ENCODE measurements at places on chromosomes 7 and 10.

DNA sequence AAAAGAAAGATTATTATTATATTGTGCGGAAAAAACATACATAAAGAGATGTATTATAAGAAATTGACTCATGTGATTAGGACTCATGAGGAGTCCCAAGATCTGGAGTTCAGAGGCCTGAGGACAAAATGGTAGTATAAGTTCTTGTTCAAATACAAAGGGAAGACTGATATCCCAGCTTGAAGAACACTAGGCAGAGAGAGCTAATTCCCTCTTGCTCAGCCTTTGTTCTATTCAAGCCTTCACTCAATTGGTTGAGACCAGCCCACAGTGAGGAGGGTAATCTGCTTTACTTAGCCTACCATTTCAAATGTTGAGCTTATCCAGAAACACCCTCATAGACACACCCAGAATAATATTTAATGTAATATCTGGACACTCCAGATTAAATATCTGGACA lies 1683.8 kb downstream of the REEP3 start:
- DNase-seq: no peak

GRCh38 chr10:4190876-4191275 lies 405.9 kb upstream of the KLF6 start:
- no peak for DNase-seq

GRCh38 chr7:16062269-16062668 lies 359.1 kb downstream of the CRPPA start:
- DNase-seq: peak; percentile 68

DNA sequence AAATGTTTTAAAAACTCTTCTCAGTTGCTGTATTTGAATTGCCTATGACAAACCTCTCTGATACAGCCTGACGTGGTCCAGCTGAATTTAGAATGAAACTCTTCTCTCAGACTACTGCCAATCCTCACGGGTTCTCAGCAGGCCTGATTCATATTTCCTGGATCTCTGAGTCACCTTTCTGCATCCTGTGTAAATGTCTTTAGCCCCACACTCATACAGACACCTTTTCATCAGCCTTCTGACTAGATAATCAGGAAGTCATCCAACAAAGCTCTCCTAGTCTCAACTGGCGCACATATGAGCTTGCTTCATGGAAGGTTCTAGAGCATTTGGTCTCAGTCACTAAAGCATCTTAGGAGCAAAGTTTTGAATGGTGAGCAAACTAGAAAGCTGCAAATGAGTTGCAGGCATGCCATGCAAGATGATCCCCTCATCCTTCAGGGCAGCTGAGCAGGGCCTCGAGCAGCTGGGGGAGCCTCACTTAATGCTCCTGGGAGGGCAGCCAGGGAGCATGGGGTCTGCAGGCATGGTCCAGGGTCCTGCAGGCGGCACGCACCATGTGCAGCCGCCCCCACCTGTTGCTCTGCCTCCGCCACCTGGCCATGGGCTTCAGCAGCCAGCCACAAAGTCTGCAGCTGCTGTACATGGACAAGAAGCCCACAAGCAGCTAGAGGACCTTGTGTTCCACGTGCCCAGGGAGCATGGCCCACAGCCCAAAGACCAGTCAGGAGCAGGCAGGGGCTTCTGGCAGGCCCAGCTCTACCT lies 182.8 kb downstream of the ARHGAP12 start:
- DNase-seq: peak; percentile 95
